Osteoblast (primary cell): ENCODE measurements at places on chromosomes 7 and 10. TPM values are rescaled to one million over a fixed set of nuclear protein-coding genes. Genes with fewer than 3 reads are reported as not detected.

DNA sequence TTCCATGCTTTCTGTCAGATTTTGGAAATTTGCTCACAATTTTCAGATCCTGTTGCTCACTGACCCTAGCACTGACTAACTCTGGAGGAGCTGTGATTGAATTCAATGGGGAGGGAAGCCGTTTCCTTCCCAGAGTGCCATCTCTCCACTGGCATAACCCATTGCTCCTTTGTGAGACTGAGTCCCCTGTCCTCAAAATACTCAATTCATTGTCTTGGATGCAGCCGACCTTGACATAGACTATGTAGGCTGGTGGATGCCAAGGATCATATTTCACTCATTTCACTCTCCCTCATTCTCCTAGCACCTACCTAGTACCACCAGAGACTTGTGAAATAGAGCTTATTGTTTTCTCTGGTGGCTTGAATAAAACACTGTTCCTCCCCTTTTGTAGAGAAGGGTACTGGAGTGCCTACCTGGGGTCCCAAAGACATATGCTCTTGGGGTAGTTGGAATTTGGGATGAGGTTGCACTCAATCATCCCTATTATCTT lies 511.3 kb upstream of the ZMIZ1 start:
- no peaks in the 10 kb centered on the region for H3K4me1 ChIP-seq
- no peak for DNase-seq
- no peaks in the 10 kb centered on the region for H3K36me3 ChIP-seq
- no peak overlapping the region for H3K4me3 ChIP-seq

DNA sequence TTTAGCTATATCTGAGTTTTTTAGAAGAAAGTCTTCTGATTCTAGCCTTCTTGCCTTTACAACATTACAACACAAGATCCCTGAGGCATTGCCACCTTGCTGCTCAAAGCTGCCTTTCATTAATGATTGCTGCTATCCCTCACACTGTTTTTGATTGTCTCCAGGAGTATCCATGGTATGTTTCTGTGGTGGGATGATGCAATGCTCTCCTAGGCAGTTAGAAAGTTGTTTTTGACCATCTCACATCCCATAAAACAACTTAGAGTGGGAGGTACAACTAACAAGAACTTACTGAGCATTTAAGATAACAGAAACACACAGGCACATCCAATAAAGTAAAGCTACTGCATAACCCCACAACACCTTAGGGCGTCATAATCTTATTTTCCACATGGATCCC lies 1156.0 kb upstream of the LRRTM3 start:
- H3K4me1 ChIP-seq, result no peaks in the 10 kb centered on the region
- H3K27ac ChIP-seq, result no peak overlapping the region
- no peaks in the 10 kb centered on the region for H3K36me3 ChIP-seq
- H3K27me3 ChIP-seq, result no peaks in the 10 kb centered on the region
- DNase-seq, result no peak

- peaks cover 15% of the 10 kb centered on the region for H3K4me1 ChIP-seq
- H3K27me3 ChIP-seq, result no peaks in the 10 kb centered on the region
- no peaks in the 10 kb centered on the region for H3K36me3 ChIP-seq
These were observed 68.7 kb downstream of the LRRC17 start for GRCh38 chr7:102981451-102981850.

GRCh38 chr10:101779544-101780186 lies 3.6 kb downstream of the NPM3 start:
- peak overlapping the region; percentile 38 for H3K4me3 ChIP-seq
- H3K27ac ChIP-seq, result no peak overlapping the region
- DNase-seq, result peak; percentile 99
- peaks cover 30% of the 10 kb centered on the region for H3K4me1 ChIP-seq

DNA sequence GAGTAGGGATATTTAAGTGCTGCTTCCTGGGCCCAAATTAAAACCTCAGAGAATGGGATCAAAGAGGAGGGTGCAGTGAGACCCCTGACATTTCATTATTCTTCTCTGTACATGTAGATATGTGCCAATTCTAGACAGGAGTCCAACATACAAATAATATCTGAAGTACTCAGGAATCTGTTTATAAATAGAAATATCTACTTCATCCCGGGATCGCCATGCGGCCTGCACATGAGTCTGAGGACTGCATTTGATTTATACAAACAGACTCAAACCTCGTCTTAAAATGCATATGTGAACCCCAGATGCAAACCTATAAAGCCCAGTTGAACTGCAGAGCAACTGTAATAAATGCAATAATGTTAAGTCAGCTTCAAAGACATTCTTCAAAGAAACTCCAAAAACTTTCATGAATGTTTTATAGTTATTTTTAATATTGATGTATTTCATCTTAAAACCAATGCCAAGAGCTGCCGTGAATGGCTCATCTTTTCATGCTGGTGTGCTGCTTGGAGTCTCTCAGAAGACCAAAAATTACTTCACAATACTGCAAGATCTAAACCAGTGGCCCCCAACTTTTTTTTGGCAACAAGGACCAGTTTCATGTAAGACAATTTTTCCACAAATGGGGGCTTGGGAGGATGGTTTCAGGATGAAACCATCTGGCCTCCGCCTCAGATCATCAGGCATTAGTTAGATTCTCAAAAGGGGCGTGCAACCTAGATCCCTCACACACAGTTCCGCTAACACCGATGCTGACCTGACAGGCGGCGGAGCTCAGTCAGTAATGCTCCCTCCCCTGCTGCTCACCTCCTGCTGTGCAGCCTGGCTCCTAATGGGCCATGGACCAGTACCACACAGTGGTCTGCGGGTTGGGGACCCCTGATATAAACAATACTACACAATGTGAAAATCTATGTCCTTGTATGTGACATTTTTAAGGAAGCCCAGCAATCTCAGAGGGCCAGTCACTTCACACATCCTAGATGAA lies 166.9 kb downstream of the PARD3 start:
- H3K4me1 ChIP-seq, result no peaks in the 10 kb centered on the region
- H3K36me3 ChIP-seq, result no peaks in the 10 kb centered on the region
- no peaks in the 10 kb centered on the region for H3K27me3 ChIP-seq
- no peak overlapping the region for H3K27ac ChIP-seq
- DNase-seq, result no peak

The VENTX gene
- total RNA-seq, result not detected in 2 replicates

The RASSF4 gene
- total RNA-seq, result 2.9 and 4.0 TPM in 2 replicates

The STEAP1B gene
- total RNA-seq, result 31.8 and 40.4 TPM in 2 replicates

The TRIM73 gene
- 0.36 and 1.5 TPM in 2 replicates for total RNA-seq
